CD8-positive, alpha-beta memory T cell (primary cell): ENCODE measurements at places on chromosomes 5 and 9. TPM values are rescaled to one million over a fixed set of nuclear protein-coding genes. Genes with fewer than 3 reads are reported as not detected.

- DNase-seq = no peak
Observed at GRCh38 chr5:174531782-174532191, 192.6 kb upstream of the MSX2 start.

- DNase-seq = no peak
Observed at GRCh38 chr9:28984016-28984415, 1410.7 kb upstream of the C9orf72 start.

DNA sequence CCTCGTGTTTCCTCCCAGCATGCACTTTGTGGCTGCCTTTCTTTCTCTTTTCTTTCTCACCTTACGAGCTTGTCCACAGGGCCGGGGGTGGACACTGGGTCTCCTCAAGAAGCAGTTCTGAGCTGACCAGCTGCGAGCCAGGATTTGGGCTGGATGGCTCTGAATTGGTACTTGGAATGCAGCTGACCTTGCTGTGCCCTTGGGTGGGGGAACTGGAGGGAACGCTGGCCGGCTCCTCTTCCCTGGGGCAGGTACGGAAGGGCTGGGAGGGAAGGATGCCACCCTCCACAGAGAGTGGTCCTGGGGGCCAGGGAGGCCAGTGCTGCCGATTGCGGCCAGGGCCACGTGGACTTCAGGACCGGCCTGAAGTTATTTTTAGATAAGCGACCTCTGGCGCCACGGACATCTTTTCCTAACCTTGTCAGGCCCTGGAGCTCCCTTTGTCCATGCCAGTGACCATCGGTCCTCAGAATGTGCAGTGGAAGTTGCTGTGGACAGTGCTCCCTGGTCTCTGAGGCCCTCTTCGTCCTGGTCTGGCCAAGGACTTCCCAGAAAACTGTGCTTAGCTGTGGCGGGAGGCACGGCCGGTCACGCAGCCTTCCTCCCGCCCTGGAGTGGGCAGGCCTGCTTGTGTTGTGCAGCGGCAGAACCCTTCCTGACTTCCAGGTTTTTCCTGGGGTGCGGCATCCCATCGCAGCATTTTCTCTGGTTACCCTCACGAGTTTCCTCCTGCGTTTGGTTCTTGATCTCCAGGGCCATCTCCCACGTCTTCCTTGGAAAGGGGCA lies 13.5 kb upstream of the AHRR start:
- no peak for DNase-seq

GRCh38 chr5:21452449-21452848 lies 1400.7 kb downstream of the CDH12 start:
- DNase-seq = no peak

- DNase-seq = no peak
Observed at GRCh38 chr5:160649304-160649703, 202.7 kb downstream of the ATP10B start.

DNA sequence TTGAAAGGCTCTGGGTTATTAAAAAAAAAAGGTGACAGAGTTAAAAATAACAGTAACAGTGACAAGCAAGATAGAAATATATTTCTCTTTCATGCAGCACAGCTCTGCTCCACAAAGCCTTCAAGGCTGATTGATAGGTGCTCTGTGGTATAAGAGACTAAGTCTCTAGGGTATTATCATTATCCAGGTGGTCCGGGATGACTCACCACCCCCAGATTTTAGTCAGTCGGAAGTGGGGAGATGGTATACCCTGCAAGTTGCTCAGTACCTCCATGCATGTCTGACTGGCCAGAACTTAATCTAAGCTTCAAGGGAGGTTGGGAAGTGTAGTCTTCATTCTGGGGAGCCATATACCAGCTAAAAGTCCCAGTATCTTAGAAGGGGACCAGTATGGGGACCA lies 76.1 kb downstream of the SLC1A3 start:
- DNase-seq = no peak

GRCh38 chr5:26649000-26649399 lies 389.4 kb downstream of the CDH9 start:
- DNase-seq = no peak

- no peak for DNase-seq
Observed at GRCh38 chr9:27109621-27110020, 596 bp downstream of the TEK start.

DNA sequence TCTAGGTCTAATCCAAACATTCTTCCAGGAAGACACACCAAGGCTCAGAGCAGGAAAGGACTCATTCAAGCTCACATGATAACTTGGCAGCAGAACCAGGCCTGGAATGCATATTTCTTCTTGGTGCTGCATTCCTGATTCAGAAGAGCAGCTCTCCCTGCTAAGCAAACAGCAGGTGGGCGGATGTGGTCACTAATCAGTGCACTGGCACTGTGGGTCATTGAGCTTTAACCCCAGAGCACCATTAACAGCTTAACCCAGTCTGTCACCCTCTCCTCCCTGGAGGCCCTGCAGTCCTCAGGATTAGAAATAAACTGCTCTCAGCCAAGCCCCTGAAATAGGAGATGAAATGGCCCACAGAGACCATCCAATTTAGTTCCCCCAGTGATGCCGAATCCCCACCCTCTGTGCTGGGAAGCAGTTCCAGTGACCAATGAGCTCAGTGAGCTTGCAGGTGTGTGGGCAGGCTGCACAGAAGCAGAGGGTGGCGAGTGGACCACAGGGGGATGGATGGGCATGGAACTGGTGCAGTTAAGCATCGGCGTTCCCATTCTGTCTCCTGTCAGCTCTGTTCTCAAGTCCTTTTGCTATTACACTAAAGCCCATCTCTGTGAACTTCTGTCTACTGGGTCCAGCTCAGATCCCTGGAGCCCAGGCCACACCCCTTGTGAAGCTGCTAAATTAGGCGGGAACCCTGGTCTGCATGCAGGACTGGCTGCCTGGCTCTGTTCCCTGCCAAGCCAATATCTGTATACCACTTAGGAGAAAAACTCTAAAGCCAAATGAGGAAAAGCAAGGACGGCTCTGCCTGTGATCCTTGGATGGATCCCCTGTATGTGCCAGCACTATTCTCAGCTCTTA lies 16.6 kb upstream of the MEGF9 start:
- DNase-seq = no peak

DNA sequence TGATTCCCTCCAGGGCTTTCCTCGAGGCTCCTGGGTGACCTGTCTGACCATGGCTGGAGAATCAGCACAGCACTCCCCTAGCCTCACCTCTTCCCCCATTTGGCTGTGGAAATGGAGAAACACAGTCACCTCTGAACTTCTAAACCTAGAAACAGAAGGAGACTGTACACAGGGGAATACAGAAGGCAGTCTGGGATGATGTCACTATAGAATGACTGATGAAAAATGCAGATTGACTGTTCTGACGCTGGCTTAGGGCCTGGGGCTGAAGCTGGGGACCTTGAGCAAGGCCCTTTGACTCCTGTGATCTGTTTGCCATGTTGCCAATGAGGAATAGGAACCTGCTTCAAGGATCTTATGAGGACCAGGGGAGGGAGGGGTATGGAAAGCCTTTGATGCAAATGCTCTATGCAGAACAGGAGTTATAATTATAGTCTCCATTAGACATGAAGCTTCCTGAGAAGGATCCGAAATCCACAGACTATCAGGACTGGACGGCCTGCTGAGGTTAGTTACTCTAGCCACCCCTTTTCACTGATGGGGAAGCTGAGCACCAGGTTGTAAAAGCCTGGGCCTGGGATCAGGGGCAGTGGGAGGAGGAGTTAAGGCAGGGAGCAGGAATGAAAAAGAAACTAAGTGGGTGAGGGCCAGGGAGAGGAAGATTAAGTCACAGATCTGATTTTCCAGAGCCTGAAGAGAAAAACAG lies 24.4 kb upstream of the ANXA6 start:
- DNase-seq = no peak

DNA sequence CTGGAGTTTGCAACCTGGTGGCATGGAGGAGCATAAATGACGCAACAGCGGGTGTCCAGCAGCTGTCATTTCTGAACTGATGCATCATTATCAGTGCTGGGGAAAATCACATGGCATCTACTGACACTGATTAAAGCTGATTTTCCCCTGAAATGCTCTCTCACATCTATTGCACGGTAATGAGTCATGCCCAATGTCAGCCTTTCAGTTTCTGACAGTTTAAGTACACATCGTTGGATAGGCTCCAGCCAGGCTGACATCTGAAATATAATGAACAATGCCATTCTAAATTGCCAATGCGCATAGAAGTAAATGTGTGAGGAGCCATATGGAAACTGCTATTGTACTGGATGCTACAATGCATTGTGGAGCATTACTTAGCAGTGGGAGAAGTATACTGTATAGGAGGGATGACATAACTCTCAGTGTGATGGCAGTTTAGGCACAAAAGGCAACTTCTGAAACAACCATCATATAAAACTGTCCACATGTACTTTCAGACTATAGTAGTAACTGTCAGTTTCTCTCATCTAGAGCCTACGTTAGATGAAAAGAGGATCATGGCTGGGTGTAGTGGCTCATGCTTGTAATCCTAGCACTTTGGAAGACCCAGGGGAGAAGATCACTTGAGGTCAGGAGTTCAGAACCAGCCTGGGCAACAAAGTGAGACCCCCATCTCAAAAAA lies 389.3 kb upstream of the DMAC1 start:
- DNase-seq = no peak

DNA sequence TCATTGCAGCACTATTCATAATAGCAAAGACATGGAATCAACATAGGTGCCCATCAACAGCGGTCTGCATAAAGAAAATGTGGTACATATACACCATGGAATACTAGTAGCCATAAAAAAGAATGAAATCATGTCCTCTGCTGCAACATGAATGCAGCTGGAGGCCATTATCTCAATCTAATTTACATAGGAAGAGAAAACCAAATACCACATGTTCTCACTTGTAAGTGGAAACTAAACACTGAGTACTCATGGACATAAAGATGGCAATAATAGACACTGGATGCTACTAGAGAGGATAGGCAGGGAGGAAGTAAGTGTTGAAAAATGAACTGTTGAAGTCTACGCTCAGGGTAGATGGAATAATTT lies 203.9 kb upstream of the CDH9 start:
- no peak for DNase-seq

GRCh38 chr5:40291338-40291737 lies 388.4 kb upstream of the PTGER4 start:
- DNase-seq = no peak

GRCh38 chr5:158537366-158537765 lies 562.4 kb downstream of the EBF1 start:
- no peak for DNase-seq

GRCh38 chr5:98401656-98402055 lies 371.8 kb upstream of the RGMB start:
- DNase-seq = no peak

- DNase-seq = no peak
Observed at GRCh38 chr5:9279774-9280173, 266.1 kb downstream of the SEMA5A start.

DNA sequence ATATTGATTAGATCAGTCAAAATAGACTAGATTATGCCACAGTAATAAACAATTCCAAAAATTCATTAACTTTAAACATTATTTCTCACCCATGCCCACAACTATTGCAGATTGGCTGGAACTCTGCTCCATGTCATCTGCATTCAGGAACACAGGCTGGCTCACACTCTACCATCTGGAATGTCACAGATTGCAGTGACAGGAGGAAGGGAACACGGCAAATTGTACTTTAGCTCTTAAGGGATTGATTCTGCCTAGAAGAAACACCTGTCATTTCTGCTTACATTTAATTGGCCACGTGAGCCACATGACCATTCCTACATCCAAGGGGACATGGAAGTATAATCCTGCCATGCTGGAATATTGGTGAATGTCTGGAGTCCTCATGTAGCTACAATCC lies 54.4 kb downstream of the ATPSCKMT start:
- DNase-seq = no peak

- DNase-seq = no peak
Observed at GRCh38 chr5:97547999-97548738, 365.1 kb upstream of the RIOK2 start.

GRCh38 chr5:131795879-131796792 lies 681 bp downstream of the FNIP1 start:
- DNase-seq = no peak

- DNase-seq = no peak
Observed at GRCh38 chr9:7591501-7591900, 208.1 kb downstream of the DMAC1 start.

- DNase-seq = no peak
Observed at GRCh38 chr5:73378070-73378469, 70.5 kb downstream of the FOXD1 start.

GRCh38 chr5:111748304-111748763 lies 8.7 kb downstream of the NREP start:
- no peak for DNase-seq

GRCh38 chr9:87717456-87717855 lies 8.5 kb upstream of the CTSL start:
- DNase-seq = no peak

GRCh38 chr5:10539687-10539998 lies 24.2 kb upstream of the ANKRD33B start:
- DNase-seq = no peak

DNA sequence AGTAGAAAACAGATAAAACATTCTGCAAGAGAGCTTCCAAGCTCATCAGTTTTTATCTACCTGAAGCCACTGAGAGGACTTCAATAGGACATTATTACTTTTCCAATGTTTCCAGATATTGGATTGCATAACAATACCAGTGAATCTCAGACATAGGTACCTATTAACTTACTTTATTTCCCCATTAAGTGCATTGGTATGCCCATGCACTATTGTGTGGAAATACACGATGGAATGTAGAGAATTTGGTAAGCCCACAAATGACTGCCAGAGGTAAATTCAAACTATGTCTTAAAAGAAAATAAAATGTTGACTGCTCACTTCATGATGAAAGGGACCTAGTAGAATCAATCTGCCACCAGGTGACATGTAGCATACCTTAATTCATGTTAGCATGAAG lies 48.1 kb upstream of the PRR16 start:
- no peak for DNase-seq

- DNase-seq = no peak
Observed at GRCh38 chr5:35004200-35004599, 43.5 kb downstream of the AGXT2 start.

GRCh38 chr5:174599992-174600391 lies 124.4 kb upstream of the MSX2 start:
- no peak for DNase-seq

- DNase-seq = no peak
Observed at GRCh38 chr9:70049236-70049635, 5.6 kb downstream of the MAMDC2 start.

GRCh38 chr9:109399258-109399767 lies 78.5 kb upstream of the EPB41L4B start:
- no peak for DNase-seq

DNA sequence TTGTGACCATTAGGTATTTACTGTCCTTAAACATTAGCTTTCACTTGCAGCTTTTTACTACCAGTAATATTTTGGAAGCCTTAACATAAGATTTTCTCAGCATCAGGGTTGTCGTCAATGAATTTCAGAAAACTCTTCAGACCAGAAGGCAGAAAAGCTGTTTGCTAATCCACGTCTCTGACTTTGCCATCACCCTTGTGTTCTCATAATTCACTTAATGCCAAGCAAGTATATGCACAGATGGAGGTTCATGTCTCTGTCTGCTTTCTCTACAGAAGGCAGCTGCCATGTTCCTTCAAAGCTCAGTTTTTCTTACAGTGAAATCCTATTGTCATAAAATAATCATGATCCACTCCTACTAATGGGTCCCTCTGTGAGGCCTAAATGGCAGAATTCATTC lies 37.7 kb upstream of the LRRC19 start:
- DNase-seq = no peak

GRCh38 chr5:34712565-34712964 lies 56.4 kb downstream of the RAI14 start:
- DNase-seq = no peak

Gene CBY3
- not detected for polyA plus RNA-seq

Gene KIF4B
- not detected for polyA plus RNA-seq

Gene MEIKIN
- polyA plus RNA-seq = 0.69 TPM

Gene ACTBL2
- not detected for polyA plus RNA-seq

Gene INSYN2B
- not detected for polyA plus RNA-seq

Gene OTP
- not detected for polyA plus RNA-seq

Gene CAMK2A
- not detected for polyA plus RNA-seq

Gene ICE1
- 20.4 TPM for polyA plus RNA-seq

Gene CATSPER3
- polyA plus RNA-seq = 0.36 TPM
